ENCODE measurements at places on chromosomes 7 and 10. TPM values are rescaled to one million over a fixed set of nuclear protein-coding genes. Genes with fewer than 3 reads are reported as not detected.

The PKD2L1 gene
- total RNA-seq, result not detected

The DRGX gene
- total RNA-seq, result not detected

GRCh38 chr7:27994639-27995038 lies 186.0 kb downstream of the JAZF1 start:
- no peak for DNase-seq

DNA sequence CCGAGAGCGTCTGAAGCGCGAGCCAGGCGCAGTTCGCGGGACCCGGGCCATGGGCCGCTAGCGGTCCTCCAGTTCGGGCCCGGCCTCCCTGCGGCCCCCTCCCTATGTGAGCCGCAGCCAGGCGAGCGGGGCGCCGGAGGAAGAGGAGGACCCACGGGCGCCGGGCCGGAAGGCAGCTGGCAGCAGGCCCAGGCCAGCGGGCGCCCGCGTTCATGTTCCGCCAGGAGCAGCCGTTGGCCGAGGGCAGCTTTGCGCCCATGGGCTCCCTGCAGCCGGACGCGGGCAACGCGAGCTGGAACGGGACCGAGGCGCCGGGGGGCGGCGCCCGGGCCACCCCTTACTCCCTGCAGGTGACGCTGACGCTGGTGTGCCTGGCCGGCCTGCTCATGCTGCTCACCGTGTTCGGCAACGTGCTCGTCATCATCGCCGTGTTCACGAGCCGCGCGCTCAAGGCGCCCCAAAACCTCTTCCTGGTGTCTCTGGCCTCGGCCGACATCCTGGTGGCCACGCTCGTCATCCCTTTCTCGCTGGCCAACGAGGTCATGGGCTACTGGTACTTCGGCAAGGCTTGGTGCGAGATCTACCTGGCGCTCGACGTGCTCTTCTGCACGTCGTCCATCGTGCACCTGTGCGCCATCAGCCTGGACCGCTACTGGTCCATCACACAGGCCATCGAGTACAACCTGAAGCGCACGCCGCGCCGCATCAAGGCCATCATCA lies 1.1 kb downstream of the ADRA2A start:
- DNase-seq, result peak; percentile 21

DNA sequence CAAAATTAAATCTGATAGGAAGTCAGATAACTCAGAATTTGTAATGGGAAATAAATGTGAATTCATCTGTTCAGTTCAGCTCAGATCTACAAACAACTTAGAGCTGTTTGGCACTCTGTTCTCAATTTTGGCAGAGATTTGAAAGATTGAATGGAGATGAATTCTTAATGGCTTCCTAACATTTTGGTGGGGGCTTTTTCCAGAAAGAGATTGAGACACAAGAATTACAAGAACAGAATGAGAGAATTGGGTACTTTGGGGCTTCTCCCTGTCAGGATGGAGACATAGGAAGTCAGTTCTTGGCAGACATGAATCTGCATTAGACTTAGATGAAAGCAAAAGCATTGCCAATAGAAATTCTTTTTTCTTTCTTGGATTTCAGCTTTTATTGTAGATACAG lies 39.0 kb upstream of the PTPRZ1 start:
- no peak for DNase-seq

The AKR1C3 gene
- 1.9 TPM for total RNA-seq

The MYH16 gene
- total RNA-seq, result not detected

DNA sequence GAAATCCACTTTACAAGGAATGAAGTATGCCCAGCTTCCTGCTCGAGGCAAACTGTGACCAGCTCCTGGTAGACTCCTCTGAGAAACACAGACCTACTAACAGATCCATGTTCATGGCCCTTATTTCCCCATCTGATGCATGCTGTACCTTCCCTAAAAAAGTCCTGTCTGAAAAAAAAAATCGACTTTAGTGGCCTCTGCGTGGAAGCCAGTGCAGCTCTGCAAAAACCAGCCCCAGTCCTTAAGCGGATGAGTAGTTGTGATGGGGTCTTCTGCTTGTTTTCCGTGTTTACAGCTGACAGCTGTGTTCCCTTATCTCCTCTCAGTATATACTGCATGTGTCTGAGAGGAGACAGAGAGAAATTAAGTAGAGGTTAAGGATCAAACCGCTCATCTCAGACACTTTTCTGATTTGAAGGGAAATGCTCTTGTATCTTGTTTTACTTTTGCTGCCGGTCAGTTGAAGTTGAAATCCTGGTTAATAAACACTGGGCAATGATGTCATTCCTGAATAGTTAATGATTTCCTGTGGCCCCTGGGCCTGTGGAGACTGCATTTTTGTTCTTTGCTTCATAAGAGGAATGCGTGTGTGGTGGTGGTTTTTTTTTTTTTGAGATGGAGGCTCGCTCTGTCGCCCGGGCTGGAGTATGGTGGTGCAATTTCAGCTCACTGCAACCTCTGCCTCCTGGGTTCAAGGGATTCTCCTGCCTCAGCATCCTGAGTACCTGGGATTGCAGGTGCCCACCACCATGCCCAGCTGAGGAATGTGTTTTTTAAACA lies 67.6 kb downstream of the DOCK1 start:
- no peak for DNase-seq

The TUBAL3 gene
- total RNA-seq, result not detected

The SLC26A4 gene
- total RNA-seq, result not detected

DNA sequence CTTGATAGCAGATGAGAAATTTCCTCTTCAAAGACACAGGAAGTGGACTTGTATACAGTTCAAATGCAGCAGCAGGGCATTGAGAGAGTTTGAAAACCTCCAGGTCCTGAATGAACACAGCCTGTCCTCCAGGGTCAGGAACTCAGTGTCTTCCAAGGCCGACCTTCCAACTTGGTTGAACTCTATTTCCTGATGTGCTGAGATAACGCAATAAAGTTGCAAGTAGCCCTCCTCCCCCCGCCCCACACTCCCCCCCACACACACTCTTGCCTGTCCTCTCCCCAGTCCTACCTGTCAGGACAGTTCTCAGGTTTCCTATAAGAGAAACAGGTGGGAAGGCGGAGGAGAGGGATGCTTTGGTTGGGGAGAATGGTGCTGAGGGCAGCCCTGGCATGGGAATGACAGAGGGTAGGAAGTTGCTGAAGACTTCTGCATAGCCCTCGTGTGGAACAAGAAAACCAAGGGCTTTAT lies 90.0 kb downstream of the CCDC71L start:
- no peak for DNase-seq

GRCh38 chr10:132407846-132408278 lies 10.9 kb downstream of the PWWP2B start:
- DNase-seq, result no peak

DNA sequence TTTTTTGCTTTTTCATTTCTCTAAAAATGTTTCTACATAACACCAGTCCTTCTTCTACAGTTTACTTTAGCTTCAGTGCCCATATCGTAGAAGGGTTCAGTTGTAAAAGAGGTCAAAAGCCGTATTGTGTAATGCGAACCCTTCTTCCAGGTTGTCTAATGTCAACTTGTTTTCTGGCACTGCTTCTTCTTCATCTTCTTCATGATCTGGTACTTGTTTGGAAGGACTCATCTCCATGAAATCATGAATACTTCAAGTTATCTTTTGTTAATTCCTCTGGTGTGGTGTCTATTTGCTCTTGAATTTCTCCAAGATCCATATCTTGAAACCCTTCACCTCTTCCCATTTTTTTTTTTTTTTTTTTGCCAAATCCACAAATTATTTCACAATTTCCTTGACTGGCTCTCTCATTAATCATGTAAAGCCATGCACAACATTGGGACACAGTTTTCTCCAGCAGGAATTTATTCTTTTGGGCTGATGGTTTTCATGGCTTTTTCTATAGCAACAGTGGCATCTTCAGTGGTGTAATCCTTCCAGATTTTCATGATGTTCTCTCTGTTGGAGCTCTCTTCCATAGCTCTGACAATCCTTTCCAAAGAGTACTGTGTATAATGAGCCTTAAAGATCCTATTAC lies 85.1 kb downstream of the CPED1 start:
- DNase-seq, result no peak

DNA sequence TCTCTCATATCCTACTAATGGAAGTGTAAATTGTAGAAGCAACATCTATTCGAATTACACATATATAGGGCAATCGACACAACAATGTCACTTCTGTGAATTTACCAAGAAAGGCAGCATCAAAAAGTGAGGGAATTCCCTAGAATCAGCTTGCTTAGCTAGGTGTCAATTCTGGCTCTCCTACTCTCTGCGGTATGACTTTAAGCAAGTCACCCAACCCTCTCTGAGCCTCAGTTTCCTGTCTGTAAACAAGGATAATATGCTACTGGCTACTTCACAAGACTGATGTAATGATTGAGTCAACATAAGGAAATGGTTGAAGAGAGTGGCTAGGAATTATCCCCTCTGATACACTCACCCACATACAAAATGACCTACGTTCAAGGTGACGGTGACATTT lies 19.4 kb downstream of the CCDC6 start:
- DNase-seq, result no peak

DNA sequence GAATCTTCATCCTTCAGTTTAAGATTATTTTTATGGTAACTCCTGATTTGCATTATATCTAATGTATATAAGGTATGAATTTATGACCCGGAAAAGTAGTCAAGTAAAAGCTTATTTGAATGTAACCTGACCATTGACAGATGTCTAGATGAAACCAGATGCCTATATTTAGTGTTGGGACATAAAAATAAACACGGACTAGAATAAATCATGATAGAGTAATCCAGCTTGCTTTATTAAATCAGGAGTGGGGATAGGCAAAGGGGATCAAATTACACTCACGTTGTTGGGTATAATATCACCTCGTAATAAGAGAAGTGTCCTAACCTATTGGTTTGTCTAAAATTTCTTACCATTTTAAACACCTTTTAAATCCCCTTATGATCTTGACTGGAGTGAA lies 244.6 kb downstream of the AGMO start:
- no peak for DNase-seq

GRCh38 chr7:128366300-128366699 lies 4.8 kb upstream of the PRRT4 start:
- no peak for DNase-seq

The VOPP1 gene
- total RNA-seq, result 46.6 TPM

The NUDT13 gene
- total RNA-seq, result 3.0 TPM

DNA sequence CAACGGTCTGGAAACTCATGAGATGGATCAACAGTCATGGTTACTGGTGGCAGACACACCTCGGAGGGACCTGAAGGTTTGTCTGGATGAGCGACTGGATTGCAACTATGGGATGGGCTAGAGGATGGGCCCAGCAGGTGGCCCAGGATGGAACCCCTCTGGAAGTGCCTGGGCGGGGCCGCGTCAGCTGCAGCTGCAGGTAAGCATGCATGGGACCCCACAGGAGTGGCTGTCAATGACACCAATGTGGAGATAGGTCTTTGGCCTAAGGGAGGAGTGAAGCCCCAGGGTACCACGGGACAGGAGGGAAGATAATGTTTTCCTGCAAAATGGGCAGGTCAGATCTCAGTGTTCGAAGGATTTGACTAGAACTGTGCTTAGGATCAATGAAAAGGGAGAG lies 103.4 kb downstream of the LANCL2 start:
- no peak for DNase-seq

The MYL10 gene
- total RNA-seq, result not detected

GRCh38 chr10:5968681-5969453 lies 8.5 kb downstream of the IL15RA start:
- DNase-seq, result no peak

The CDK14 gene
- total RNA-seq, result 52.3 TPM

- no peak for DNase-seq
Measured at GRCh38 chr7:25795824-25796235, 356.2 kb upstream of the NFE2L3 start.

The NRG3 gene
- total RNA-seq, result 1.9 TPM

GRCh38 chr10:30151581-30152389 lies 92.4 kb upstream of the JCAD start:
- DNase-seq, result no peak

DNA sequence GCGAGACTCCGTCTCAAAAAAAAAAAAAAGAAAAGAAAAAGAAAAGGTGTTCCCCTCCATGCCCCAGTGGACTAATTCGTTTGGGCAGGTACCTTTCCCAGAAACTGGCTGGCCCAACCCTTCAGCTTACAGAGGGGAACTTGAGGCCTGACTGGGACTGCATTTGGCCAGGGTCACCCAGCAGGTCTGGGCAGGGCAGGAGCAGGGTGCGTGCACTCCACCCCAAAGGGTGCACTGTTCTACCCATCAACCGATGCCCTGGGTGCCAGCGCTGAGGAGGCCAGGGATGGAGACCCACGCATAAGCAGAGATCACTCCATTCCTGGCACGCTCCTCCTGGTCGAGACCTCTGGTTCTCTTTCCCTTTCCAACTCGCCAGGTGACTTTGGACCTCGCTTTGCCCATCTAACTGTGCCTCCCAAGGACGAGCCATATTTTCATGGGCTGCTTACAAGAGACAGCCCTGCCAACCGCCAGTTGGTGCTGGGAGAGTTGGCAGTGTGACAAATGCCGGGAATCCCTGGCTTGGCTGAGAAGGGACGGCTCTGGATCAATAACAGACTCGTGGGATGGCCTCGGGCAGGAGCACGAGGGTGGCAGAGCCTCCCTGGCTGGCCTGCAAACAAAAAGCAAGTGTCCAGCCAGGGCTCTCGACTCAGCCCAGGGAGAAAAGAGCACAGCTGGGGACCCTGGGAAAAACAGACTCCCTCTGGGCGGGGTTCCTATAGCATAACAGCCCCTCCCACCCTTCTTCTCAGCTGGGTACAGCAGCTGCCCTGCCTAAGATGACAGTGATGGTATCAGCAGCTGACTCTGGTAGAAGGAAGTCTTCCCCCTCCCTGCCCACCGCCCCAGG lies 7.9 kb downstream of the HSPB1 start:
- DNase-seq, result no peak

The GTF2I gene
- 310 TPM for total RNA-seq

GRCh38 chr7:138881579-138882188 lies 83.7 kb upstream of the ATP6V0A4 start:
- no peak for DNase-seq

DNA sequence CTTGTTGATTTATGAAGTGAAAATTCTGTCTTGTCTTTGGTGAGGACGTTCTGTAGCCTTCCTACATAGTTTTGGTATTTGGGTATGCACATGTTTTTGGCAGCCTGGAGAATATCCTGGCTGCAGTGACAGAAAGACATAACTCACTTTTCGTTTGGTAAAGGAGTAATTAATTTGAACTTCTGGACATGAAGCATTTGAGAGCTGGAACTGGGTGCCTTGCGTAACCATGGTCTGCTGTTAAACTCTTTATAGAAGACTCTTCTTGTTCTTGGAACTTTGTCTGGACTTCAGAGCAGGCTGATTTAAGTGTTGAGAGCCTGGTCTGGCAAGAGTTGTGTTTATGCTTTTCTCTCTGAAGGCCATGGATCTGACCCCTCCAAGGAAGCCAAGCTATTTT lies 231.3 kb downstream of the LRMDA start:
- no peak for DNase-seq

DNA sequence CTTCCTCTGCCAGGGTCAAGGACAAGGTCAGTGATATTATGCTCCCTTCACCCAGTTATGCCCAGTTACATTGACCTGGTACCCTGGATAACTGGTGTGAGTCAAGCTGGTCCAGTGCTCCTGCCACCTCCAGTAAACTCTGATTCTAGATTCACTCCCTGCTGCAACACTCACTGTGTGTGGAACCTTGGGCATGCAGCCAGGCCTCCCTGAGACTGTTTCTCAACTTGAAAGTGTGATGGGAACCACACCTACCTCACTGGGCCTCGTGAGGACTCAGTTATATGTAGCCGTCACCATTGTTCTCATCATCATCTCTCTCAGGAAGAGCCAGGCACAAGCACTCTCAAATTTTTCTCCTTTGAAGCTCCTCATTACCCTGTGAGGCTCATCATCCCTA lies 935 bp upstream of the ZNF736 start:
- no peak for DNase-seq
